ENCODE measurements at places on chromosomes 3 and 15.

- peak; percentile 76 for DNase-seq
These were observed 1.1 kb downstream of the VGLL4 start for GRCh38 chr3:11642431-11643191.

GRCh38 chr3:194488055-194488742, 1.4 kb upstream of the ATP13A3 start:
- DNase-seq = no peak

DNA sequence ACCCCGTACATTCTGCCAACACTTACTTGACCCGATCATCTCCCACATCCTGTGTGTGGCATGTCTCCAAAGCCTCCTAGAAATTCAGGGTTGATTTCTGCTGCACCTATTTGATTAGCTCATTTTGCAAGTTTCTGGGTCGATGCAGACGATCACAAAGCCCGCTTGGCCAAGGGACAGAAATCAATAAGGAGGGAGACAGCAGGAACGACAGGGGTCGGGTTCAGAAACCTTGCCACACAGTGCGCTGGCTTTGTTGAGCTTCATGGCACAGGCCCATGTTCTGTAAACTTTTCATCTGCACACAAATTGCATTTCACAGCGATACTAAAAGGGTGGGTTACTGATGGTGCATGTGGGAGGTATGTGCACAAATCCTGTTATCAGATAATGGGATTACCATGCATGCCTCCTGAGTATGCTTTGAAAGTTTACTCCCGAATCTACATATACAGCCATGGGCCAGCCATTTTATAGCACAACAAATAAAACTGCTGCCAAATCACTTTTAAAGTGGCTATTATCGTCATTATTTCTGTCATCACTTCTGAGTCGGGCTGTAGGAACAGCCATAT, 95.9 kb upstream of the ATP11B start:
- DNase-seq = no peak

DNA sequence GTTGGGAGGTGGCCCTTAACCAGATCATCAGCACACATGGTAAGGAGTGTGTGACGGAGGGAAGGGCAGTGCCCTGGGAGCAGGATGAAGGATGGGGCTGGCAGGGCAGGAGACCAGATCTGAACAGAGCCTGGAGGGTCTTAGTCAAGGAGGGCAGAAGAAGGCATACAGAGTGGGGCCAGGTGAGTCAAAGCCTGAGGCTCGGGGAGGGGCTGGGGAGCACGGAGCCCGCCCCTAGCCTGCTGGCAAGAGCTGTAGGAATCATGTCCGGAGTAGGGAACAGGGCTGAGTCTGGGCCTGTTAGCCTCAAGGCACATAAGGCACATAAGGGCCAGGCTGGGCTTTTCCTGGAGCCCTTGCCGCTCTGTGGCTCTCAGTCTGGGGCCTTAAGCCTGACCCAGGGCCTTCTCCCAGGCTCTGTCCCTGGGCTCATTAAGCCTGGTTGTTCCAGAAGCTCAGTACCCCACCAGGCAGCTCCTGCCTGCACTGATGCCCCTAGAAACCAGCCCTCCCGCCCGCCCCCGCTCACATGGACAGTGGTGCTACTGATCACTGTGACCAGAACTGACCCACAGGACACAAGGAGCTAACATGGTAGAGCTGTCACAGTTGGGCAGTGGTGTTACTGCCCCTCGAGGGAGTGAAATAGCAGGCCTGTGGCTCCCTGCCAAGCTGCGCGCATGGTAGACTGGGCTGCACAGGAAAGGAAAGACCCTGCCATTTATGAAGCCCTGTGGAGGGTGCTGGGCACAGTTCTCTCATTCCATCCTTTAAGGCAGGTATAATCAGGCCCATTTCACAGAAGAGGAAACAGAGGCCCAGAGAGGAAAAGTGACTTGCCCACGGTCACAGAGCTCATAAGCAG, 14.6 kb downstream of the ISG20 start:
- no peak for DNase-seq

- DNase-seq = no peak
These were observed 776.2 kb downstream of the FHIT start for GRCh38 chr3:60475096-60475495.

DNA sequence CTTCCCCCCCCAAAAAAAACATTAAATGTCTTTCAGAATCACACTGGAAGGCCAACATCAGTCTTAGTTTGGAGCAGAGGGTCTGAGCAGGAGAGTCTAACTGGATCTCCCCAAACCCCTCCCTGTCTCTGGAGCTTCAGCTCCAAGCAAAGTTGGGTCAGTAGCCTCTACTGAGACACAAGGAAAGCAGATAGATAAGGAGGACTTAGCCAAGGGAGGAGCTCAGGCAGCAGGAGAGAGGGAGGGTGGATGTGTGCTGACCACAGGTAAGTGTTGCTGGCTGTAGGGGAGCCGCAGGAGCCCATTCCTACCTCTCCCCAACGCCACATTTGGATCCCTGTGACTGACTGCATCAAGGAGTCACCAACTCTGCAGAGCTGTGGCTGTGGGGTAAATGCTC, 7.0 kb downstream of the PLCB2 start:
- no peak for DNase-seq

- peak; percentile 25 for DNase-seq
These were observed 57.0 kb upstream of the FRMD4B start for GRCh38 chr3:69442771-69443311.

GRCh38 chr15:73564255-73564654, 68.9 kb downstream of the NPTN start:
- no peak for DNase-seq

DNA sequence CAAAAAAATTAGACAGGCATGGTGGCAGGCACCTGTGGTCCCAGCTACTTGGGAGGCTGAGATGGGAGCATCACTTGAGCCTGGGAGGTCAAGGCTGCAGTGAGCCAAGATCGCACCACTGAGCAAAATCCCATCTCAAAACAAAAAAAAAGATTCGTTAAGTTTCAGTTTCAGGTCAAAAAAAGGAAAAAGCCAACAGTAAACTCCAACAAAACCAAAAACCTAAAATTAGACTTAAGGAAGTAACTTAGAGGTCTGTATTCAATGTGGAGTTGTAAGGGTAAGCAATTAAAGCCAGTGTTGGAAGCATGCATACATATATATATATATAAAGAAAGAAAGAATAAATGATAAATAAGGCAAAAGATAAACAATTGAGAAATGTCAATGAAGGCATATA, 11.8 kb downstream of the KPNA1 start:
- DNase-seq = no peak

- DNase-seq = no peak
These were observed 2.5 kb downstream of the SCG5 start for GRCh38 chr15:32643907-32644445.

GRCh38 chr3:59245859-59246501, 196.2 kb upstream of the CFAP20DC start:
- no peak for DNase-seq

GRCh38 chr3:188627652-188628051, 473.7 kb downstream of the LPP start:
- DNase-seq = no peak

DNA sequence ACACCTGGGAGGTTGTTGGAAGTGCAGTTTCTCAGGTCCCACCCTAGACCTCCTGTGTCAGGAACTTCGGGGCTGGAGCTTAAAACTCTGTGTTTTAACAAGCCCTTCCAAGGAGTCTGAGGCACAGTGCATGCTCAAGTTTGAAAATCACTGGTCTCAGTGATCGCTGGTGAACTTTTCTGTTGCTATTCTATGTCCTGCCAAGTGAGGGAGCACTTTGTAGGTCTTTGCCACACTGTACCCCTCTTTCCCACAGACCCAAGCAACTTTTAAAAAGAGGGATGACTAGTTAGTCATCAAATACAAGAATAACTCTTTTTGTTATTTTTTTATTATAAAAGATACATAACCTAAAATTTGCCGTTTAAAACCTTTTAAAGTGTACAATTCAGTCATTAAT, 133.7 kb downstream of the AGBL1 start:
- no peak for DNase-seq

- DNase-seq = peak; percentile 77
These were observed 194.6 kb upstream of the TPM1 start for GRCh38 chr15:62847900-62848489.

- no peak for DNase-seq
These were observed 68.6 kb upstream of the TPRG1 start for GRCh38 chr3:189103208-189103607.

GRCh38 chr3:168545591-168545990, 449.9 kb upstream of the GOLIM4 start:
- no peak for DNase-seq

DNA sequence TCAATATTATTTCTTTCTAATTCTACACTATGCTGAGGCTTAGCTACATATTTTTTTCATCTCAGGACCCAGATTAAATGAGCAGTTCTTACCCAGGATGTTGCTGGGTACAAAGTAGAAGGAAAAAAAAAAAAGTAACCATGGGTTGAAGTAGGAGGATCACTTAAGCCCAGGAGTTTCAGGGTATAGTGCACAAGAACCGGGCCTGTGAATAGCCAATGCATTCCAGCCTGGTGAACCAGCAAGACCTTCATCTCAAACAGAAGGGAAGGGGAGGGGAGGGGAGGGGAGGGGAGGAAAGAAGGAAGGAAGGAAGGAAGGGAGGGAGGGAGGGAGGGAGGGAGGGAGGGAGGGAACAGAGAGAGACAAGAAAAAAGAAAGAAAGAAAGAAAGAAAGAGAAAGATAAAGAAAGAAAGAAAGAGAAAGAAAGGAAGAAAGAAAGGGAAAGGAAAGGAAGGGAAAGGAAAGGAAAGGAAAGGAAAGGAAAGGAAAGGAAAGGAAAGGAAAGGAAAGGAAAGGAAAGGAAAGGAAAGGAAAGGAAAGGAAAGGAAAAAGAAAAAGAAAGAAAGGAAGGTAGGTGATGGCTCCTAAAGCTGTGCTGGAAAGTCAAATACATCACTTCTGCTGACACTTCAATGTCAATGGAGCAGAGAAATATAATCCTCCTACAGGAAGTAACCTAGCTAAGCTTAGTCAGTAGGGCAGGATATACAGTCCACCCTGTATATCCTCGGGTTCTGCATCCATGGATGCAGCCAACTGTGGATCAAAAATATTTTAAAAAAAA, 206.8 kb upstream of the TGFBR2 start:
- DNase-seq = no peak

DNA sequence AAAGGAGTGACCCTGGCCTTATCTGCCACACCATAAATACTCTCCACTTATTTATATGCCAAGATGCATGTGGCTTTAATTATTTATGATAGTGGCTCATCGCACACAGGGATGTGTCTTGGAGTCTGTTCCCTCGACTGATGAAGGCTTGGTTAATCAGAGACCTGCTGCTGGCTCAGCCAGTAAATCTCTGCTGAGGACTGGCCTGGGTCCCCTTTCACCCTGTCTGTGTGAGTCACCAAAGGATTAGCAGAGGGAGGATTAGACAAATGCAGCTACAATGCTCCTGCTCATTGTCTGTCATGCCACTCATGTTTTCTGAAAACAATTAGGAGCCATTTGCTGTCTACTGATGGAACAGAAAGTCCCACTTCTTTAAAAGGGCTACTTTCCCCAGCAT, 226.8 kb downstream of the NTRK3 start:
- DNase-seq = no peak
